Cardiac fibroblast (primary cell): ENCODE measurements at places on chromosomes 1 and 21.
A peak's percentile ranks its signal among the peaks of the same experiment; 100 is the strongest.

GRCh38 chr21:44862869-44863685 lies 10.4 kb downstream of the PTTG1IP start:
- no peak for DNase-seq

- DNase-seq = no peak
Observed at GRCh38 chr1:47761974-47762373, 235.2 kb downstream of the TRABD2B start.

GRCh38 chr1:162256287-162256686 lies 120.4 kb downstream of the SPATA46 start:
- DNase-seq = no peak

GRCh38 chr1:9278585-9279153 lies 14.0 kb upstream of the SPSB1 start:
- DNase-seq = no peak

GRCh38 chr1:23895082-23895481 lies 18.1 kb downstream of the CNR2 start:
- no peak for DNase-seq

DNA sequence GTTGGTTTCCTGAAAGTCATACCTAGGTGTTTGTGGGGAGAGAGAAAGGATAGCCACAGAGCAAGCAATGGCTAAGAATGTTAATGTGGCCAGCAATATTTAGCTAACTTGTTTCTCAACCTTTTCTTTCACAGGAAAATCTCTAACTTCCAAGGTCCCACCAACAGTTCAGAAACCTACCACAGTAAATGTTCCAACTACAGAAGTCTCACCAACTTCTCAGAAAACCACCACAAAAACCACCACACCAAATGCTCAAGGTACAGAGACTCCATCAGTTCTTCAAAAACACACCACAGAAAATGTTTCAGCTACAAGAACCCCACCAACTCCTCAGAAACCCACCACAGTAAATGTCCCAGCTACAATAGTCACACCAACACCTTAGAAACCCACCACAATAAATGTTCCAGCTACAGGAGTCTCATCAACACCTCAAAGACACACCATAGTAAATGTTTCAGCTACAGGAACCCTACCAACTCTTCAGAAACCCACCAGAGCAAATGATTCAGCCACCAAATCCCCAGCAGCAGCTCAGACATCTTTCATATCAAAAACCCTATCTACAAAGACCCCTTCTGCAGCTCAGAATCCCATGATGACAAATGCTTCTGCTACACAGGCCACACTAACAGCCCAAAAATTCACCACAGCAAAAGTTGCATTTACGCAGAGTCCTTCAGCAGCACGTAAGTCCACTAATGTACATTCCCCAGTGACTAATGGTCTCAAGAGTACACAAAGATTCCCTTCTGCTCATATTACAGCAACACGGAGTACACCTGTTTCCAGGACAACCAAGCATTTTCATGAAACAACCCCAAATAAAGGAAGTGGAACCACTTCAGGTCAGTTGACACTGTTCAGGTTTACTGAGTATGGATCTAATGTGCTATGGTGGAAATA lies 15.3 kb downstream of the CD55 start:
- peak; percentile 88 for DNase-seq

GRCh38 chr1:183048087-183049085 lies 25.2 kb downstream of the LAMC1 start:
- DNase-seq = no peak

DNA sequence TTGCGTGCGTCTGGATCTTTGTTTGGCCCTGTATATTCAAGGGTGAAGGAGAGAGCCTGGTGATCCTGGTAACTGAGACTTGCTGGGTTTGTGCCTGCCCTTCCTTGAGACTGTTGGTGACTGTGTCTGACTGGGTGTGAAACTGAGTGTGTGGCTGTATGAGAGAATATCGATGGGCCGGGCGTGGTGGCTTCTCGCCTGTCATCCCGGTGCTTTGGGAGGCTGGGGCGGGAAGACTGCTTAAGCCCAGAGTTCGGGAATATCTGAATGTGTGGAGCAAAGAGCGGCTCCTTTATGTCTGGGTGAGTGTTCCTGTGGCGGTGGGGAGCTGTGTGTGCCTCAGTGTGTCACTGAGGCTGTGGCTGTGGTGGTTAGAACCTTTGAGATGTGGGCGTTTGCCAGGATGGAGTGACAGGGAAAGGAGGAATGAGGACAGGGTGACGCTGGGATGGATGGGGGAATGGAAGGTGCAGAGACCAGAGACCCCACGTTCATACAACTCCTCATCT lies 2.7 kb upstream of the MARCKSL1 start:
- DNase-seq = no peak

DNA sequence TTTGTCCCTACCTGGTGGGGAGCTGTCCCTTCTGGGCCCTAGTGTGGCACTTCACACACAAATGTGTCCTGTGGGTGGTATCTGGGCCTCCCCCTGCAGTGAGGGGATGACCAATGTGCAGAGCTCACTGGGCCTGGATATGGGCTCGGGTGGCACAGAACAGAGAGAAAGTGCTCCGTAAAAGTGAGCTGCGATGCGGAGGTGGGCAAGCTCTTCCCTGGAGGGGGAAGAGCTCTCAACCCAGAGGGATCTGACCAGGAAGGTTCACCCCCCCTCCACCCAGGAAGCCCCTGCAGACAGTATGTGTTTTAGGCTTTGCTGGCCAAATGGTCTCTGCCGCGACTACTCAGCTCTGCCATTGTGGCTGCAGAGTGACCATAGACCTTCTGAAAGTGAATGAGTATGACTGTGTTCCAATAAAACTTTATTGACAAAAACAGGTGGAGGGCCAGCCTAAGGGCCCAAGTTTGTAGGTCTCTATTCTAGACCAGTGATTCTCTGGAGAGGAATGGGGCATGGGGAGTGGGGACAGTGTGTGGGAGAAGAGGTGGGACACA lies 8.6 kb upstream of the ITGB2 start:
- DNase-seq = no peak

DNA sequence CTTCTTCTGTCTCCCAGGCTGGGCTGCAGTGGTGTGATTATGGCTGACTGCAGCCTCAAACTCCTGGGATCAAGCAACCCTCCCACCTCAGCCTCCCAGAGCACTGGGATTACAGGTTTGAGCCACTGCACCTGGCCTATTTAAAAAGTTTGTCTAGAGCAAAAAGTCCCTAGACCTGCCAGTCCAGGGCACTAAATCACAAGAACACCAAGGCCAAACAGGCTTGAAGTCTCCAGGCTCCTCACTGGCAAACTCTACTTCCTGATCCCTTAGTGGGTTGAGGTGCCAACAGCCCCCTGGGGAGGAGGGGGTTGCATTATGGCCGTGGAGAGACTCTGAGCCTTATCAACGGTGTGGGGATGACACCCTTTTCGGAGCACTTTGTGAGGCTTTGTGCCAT lies 76.0 kb downstream of the CLIC6 start:
- DNase-seq = no peak

DNA sequence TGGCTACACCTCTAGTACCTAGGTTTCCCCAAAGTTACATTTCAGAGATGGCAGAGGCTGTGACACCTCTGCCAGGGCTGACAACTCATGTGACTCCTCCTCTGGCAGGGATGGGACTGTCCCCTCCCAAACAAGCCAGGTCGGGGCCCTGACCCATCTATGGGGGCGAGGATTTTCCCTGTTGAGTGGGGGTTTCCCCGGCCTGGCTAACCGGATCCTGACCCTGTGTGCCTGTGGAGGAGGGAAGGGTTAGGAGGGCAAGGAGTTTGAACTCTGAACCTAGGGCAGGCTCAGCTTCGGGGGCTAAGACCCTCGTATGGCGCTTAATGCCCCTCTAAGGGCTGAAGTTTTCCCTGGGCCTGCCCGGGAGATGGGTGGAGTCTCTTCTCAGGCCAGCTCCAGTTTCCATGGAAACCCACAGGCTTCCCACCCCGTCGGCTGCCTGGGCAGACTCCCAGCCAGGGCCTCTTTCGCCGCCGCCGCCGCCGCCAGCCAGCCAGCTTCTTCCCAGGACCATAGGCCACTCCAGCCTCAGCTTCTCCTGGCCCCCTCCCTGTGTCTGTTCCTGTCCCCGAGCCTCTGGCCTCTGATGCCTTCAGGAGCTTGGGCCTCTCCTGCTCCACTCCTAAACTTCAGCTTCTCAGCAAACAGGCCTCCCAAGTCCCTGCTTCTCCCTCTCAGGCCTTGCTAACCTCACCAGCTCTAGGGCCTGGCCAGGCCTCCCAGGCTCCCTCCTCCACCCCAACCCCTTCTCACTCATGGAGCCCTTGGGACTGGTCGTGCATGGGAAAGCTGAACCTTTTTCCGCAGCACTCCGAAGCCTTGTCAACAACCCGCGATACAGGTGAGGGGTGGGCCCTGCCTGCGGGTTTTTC lies at the start of gene BTBD19:
Gene BTBD19 (plus strand): TSS at position 461 of the 875 bp plus-strand sequence. CDS start 298 bp downstream, at position 759.
- peak; percentile 98 for DNase-seq

- no peak for DNase-seq
Observed at GRCh38 chr1:35210321-35211119, 17.6 kb upstream of the SFPQ start.

DNA sequence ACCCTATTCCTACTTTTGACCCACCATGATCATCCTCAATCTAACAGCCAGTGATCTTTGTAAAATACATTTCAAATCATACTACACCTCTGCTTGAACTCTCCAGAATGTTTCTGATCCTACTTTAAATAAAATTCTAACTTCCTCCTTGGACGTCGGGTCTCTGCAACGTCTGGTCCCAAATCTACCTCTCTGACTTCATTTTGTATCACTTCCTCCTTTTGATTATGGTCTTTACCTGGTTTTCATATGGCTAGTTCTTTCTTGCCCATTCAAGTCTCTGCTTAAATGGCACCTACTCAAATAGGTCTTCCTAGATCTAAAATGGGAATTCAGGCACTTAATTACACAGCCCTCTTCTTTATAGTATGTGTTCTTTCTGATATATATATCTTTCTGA lies 18.2 kb downstream of the PLPPR4 start:
- no peak for DNase-seq

GRCh38 chr1:204359474-204360255 lies at the start of gene PLEKHA6:
Gene PLEKHA6, minus strand, starts transcription at chr1:204359929. Its CDS starts 86,202 bp downstream, at chr1:204273727.
- DNase-seq = peak; percentile 65

DNA sequence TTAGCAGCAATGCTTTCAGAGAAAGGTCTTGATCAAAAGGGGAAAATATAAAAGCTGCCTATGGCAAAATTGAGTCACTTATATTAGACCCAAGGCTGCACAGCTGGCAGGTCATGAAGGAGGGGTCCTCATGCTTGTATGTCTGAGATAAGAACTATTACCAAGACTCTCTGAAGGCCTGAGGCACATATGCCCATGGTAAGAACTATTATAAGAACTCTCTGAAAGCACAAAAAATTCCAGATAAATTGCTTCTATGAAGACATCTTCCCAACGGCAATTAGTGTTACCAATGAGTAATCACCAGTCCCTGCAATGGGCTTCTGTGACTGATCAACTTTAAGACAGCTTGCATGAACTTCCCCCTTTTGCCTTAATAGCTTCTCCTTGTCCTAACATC lies 42.8 kb upstream of the LRIF1 start:
- no peak for DNase-seq

DNA sequence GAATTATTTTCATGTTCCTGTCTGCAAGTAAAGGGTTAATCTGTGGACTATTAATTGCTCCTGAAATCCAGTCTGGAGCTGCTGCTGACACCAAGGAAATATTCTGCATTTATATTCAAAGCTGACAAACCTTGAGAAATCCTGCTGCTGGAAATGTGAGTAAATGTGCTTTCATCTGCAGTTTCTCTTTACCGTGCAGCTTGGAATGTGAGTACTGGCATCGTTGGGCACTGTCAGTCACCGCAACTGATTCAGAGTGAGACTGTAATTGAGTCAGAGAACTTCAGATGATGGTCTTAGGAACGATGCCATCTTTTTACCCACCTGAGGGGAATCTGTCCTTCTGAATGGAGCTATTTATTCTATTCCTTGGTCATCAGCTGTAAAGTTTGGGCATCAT lies 420.6 kb downstream of the SIPA1L2 start:
- no peak for DNase-seq

- DNase-seq = no peak
Observed at GRCh38 chr1:22832414-22832786, 121.8 kb downstream of the EPHB2 start.

GRCh38 chr1:165543532-165544438 lies at the start of gene LRRC52:
Gene LRRC52, plus strand, starts transcription at chr1:165544000. Its CDS starts 297 bp downstream, at chr1:165544297.
- DNase-seq = no peak

GRCh38 chr1:10316752-10317151 lies 82.1 kb upstream of the PGD start:
- no peak for DNase-seq

DNA sequence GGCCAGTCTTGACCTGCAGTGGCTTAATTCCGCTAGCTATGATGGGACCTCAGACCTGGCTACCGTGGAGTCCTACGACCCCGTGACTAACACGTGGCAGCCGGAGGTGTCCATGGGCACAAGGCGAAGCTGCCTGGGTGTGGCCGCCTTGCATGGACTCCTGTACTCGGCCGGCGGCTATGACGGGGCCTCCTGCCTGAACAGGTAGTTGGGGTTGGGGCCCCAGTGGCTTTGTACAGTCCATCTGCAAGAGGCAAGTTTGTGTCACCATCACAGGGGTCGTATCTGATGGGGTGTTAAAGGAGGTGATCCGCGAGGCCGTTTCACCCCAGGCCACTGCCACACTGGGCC lies 2.9 kb downstream of the KLHL17 start:
- no peak for DNase-seq

- no peak for DNase-seq
Observed at GRCh38 chr1:92480200-92480812, 6.4 kb downstream of the GFI1 start.

- DNase-seq = no peak
Observed at GRCh38 chr1:63277195-63278192, 44.9 kb upstream of the FOXD3 start.

GRCh38 chr1:156691191-156691590 lies 14.0 kb upstream of the NES start:
- no peak for DNase-seq

GRCh38 chr1:40384413-40384762 lies 10.9 kb downstream of the SMAP2 start:
- DNase-seq = no peak

DNA sequence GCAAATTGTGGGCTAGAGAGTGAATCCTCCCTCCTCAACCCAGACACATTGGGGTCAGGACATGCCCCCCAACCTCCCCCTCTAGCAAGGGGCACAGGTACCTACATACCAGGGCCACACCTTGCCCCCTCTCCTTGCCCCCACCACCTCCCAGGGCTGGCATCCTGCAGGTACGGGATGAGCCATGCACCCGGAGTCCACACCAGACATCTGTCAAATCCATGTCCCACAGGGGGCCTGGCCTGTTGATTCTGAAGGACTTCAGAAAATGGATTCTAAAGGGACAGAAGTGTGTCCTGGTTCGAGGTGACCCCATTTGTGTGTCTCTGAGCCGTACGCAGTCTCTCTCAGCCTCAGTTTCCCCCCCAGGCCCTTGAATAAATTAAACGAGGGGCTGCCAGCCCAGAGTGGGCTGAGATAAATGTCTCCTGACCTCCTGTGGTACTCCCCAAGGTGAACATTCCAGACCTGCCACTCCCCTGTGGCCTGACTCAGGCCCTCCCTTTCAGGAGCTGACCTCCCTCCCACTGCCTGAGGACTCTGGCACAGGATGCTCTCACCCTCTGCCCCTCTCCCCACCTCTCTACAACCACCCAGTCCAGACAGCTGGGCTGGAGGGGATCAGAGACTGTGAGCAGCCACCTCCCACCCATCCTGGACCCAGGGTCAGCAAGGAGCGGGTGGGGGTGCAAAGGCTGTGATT lies 94.5 kb downstream of the EPHB2 start:
- no peak for DNase-seq
